ENCODE measurements at places on chromosomes 6 and 20.
A peak's percentile ranks its signal among the peaks of the same experiment; 100 is the strongest.

GRCh38 chr6:51045548-51045947 lies 226.9 kb downstream of the TFAP2B start:
- DNase-seq = no peak

- DNase-seq = no peak
These were observed 2.1 kb upstream of the RRAGD start for GRCh38 chr6:89414215-89414614.

- DNase-seq = no peak
These were observed 155.5 kb upstream of the SLC24A3 start for GRCh38 chr20:19056909-19057308.

GRCh38 chr6:106790149-106790770 lies 160.9 kb downstream of the QRSL1 start:
- DNase-seq = peak; percentile 48

GRCh38 chr6:4950836-4951533 lies 52.9 kb downstream of the RPP40 start:
- no peak for DNase-seq

DNA sequence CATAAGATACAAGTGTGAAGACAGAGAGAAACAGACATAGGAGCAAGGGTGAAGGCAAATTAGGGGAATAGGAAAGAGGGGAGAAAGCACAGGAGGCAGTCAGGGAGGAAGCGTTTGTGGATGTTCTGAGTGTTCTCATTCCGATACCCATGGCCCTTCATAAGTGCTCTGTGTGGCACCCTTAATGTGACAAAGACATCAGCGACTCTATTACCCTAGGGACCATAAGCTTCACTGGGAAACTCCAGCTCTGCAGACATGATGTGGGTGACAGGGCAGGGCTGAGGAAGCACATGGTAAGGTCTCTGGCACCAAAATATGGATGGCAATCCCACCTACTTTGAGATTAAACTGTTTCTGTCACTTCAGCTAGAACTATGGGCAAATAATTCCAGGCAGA lies 33.0 kb downstream of the F13A1 start:
- DNase-seq = no peak

DNA sequence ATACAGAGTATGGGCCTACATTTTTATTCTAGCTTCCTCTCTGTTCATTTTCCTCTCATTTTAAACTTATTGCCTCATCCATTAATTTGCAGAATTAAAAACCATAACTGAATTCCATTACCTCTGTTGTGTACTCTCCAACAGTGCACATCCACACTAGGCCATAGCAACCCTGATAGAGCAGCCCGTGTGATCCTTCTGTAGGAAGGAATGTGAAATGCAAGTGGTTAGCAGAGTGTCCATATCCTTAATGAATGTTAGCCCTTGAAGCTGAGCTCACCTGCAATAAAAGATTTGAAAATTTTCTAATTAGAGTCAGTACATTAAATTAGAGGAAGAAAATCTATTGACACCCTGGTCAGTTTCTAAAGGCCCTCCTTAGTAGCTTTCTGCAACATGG lies 6.5 kb upstream of the GRIK2 start:
- no peak for DNase-seq

GRCh38 chr6:56475736-56476457 lies 166.8 kb downstream of the DST start:
- DNase-seq = no peak

- no peak for DNase-seq
These were observed 3.9 kb downstream of the ETV7 start for GRCh38 chr6:36383606-36384005.

GRCh38 chr6:107538856-107539387 lies 49.0 kb downstream of the SOBP start:
- no peak for DNase-seq

DNA sequence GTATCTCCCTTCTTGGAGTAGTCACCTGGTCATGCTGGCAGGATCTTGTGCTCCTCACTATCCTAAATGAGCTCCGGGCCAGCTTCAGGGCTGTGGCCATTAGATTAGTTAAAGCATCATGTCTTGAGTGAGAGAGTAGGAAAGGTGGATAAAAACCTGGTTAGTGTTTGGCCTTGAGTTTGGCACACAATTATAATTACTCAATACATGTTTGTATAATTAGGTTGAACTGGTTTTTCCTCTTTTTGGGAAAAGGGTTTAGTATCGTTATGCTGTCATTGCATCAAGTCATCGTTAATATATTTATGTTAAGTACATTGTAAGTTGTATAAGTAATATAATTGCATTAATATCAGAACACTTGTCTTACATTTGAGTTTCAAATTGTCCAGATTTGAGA lies 126.3 kb downstream of the CDKAL1 start:
- no peak for DNase-seq

GRCh38 chr6:125219361-125219895 lies 65.9 kb downstream of the TPD52L1 start:
- DNase-seq = no peak

DNA sequence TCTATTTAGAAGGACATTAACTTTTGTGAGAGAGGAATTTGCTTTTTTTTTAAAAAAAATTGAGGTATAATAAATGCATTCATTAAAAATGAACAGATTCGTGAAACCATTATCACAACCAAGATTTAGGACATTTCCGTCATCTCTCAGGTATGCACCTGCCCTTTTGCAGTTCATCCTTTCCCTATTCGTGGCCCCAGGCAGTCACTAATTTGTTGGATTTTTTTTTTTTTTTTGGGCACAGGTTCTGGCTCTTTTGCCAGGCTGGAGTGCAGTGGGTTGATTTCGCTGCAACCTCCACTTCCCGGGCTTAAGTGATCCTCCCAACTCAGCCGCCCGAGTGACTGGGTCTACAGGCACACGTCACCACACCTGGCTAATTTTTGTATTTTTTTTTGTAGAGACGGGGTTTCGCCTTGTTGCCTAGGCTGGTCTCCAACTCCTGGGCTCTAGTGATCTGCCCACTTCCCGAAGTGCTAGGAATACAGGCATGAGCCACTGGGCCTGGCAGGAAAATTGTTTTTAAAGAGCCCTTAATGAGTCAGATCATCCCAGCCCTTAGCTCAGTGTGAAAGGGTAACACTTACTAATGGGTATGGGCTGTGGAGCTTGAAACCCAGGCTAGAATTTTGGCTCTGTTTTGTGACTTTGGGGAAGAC lies 9.2 kb downstream of the PHF3 start:
- no peak for DNase-seq

- no peak for DNase-seq
These were observed 37.0 kb downstream of the TGM2 start for GRCh38 chr20:38127920-38128528.

DNA sequence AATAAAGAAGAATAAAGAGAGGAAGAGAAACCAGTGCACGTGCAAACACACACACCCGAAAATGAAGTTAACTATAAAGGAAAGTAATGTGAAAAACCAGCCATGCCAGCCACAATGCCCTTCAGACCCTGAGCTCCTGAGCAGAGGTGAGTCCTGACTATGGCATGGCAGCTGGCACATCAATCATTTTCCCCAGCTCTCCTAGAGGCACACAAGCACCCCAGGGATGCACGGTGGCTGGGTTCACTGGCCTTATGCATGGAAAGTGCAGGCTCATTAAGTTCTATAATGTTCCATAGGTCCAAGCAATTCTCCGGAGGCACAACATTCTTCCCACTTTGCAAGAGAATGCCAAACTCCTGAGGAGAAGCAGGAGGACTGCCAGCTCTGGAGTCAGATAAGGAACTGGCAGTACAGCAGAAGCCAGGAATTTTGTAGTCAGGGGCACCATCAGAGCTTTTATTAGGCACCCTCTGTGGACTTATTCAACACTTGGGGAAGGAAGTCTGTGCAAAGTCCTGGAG lies 175.0 kb upstream of the PRDM1 start:
- no peak for DNase-seq

- DNase-seq = no peak
These were observed 120.0 kb downstream of the CD164 start for GRCh38 chr6:109262261-109262660.

DNA sequence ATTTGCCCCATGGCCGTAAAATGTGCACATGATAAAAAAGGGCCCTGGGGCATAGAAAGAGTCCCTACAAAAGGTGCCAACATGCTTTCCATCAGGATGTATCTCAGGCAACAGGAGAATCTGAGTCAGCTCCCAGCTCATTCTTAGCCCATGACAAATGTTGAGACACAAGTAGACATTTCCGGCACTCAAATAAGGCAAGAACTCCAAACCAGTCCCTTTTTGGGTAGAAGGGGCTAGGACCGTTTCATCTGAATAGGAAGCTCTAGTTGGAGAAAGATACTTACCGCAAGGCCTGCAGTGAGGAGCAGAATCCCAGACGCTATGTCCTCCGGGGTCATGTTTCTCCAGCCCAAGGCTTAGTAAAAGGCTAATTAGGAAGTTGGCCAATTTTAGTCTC lies 261.0 kb upstream of the RIN2 start:
- peak; percentile 18 for DNase-seq

DNA sequence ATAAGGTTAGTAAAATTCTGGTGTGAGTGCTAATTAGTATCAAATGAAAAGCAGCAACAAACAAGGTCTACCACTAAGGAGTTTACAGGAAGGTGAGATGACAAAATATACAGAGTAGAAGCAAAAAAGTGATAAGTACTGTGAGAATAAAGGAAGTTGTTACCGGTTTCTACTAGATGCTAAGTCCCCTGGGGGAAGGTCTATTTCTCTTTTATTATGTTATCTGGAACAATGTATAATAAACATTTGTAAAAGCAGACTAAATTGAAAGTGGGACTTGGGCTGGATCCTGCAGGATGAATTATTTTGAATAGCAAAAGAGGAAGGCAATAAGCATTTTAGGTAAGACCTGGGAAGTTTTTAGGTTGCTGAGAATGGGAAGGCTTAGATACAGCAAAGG lies 158.7 kb upstream of the SLC22A16 start:
- DNase-seq = no peak

GRCh38 chr6:132530293-132530974 lies 7.6 kb upstream of the TAAR9 start:
- peak; percentile 68 for DNase-seq

DNA sequence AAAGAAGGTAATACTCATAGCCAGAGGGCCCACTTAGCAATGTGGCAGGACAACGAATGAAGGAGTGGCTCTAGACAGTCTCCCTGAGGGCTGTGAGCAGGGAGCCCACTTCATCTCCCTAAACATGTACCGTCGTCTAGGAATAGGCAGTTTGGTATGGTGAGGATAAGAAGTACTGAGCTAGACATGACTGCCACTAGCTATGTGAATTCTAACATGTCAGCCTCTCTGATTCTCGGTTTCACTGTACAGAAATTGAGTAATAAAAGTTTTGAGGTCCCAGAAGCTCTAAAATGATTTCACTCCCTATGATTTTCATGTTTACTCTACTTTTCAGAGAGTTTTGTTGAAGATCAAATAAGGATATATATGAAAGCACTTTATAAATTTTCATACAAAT lies 107.1 kb downstream of the AHI1 start:
- DNase-seq = no peak

DNA sequence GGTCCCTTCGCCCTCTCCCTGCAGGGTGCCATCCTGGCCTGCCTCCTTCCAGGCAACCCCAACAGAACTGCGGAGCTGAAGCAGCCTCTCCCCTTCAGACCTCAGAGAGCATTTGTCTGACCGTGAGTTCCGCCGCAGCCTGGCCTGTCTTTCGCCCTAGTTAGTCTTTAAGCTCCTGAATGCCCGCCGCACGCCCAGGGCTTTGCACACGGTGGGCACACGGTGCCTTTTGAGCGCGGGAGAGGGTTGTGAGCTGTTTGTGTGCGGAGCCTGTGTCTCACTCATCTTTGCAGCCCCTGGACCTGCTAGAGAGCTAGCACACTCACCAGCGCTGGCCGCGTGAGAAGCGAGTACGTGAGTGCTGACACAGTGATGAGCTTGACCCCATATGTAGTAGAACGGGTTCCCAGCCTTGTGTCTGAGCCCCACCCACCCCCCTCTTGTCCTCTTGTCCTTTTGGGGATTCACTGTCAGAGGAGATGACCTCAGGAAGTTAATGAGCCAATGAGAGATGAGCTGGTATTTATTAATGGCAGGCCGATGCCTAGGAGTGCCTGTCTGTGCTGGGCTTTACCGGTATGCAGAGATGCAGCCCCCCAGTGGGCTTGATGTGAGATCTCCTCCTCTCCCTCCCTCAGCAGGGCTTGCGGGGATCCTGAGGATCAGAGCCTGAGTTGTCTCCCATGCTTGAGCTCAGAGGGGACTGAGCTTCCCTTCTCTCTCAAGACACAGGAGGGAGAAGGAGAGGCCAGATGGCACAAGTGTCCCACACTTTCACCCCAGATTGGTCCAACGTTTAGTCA lies 249.2 kb downstream of the FARS2 start:
- DNase-seq = no peak

DNA sequence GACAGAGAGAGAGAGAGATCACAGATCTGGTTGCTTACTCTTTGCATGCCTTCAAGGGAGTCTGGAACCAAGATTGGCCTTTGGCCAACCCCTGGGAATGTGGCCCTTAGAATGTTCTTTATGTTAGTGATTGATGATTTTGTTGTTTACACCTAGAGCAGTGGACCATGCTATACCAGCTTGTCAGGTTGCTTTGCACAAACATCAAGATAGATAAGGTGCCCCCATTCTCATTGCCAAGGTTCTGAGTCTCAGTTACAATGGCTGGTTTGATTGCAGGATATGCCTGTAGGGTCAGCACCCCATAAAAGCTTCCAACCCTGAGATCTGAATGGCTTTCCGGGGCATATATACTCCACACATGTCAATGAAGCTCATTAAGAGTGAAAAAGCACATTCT lies 53.5 kb upstream of the SLC2A12 start:
- no peak for DNase-seq

GRCh38 chr6:6788394-6789032 lies 200.0 kb downstream of the LY86 start:
- DNase-seq = no peak

DNA sequence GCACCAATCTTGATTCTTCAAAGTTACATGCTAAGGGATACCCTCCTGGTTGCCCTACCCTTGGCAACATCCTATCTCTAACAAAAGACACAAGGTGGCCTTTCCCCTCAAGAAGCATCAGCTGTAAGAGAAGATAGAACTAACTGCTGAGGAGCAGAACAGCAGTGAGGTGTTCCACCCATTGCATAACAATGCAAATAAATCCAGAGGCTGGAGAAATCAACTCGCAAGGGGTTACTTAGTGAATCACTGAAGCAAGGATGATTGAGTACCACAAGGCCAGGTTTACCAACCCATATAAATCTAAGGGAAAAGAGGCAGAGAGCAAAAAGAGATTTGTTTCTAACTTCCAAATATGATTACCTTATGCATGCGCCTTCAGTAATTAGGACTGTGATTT lies 36.7 kb downstream of the F13A1 start:
- no peak for DNase-seq

DNA sequence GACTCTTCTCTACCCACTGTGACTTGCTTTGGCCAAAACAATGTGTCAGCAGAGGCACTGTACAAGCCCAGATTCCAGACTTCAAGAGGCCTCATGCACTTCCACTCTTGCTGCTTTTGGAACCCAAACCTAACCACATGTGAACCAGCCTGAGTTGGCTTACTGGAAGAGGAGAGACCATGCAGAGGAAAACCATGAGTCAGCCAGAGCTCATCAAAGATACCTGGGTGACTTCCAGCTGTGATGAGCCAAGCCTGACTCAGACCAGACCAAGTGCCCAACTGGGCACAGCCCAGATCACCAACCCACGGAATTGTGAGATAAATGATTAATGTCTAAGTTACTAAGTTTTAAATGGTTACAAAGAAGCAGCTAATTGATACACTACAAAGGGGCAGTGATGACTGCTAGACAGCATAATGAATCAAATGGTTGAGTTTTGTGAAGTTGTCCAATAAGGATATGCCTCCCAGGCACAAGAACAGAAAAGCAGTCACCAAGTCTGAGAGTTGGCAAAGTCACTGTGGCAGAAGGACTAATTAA lies 16.2 kb upstream of the BEND6 start:
- peak; percentile 76 for DNase-seq
